Activated naive CD8-positive, alpha-beta T cell treated with anti-CD3 and anti-CD28 coated beads for 36 hours (primary cell): ENCODE measurements at places on chromosomes 12 and 14.

GRCh38 chr14:72916174-72916573 is 10.1 kb upstream of the DCAF4 start:
- DNase-seq = no peak

DNA sequence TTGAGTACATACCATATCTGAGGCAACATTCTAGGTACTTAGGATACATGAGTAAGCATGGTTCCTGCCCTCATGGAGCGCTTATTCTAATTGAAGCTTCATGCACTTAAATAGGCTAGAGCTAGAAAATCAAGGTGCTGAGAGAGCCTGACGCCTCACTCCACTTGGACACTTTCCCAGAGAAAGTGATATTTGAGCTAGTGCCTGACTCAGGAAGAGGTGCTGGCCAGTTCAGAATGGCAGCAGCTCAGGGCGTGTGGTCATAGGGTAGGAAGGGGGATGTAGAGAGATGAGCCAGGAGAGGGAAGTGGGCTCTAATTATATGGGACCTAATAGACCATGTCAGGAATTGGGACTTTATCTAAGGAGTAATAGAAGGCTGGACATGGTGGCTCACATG is 33.3 kb downstream of the TULP3 start:
- no peak for DNase-seq

DNA sequence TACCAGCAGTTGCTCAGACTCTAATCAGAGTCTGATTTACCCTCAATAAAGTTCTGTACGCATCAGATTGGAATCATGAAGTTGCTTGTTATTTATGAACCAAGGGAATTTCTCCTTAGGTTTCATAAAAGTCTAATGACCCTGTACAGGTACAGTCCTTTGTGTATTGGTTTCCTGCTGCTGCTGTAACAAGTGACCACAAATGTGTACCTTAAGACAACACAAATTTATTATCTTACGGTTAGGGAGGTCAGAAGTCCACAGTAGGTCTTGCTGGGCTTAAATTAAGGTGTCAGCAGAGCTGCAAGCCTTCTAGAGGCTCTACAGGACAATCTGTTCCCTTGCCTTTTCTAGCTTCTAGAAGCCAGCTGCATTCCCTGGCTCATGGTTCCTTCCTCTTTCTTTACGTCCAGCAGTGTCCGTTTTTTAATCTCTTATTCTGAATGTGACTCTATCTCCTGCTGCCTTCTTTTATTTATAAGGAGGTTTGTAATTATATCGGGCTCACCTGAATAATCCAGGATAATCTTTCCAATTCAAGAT is 6.7 kb upstream of the DERA start:
- no peak for DNase-seq

- no peak for DNase-seq
Observed at GRCh38 chr12:124098887-124099286, 125.9 kb downstream of the ZNF664 start.

DNA sequence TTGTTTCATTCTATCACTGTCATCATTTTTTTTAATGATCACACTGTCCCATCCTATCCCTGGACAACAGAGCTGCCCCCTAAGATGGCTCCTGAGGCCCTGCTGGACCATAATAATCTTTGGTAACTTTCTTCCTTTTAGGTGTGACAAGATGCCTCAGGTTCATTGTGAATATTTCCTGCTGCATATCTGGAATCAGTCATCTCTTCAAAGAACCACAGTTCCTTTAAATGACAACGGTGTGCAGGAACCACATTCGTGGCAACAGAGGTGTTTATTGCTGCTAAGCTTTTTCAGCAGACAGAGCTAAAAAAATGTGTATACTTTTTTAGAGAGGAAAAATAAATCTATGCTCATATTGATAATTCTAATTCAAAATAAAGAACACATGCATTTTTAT is 312.9 kb downstream of the MED13L start:
- no peak for DNase-seq

DNA sequence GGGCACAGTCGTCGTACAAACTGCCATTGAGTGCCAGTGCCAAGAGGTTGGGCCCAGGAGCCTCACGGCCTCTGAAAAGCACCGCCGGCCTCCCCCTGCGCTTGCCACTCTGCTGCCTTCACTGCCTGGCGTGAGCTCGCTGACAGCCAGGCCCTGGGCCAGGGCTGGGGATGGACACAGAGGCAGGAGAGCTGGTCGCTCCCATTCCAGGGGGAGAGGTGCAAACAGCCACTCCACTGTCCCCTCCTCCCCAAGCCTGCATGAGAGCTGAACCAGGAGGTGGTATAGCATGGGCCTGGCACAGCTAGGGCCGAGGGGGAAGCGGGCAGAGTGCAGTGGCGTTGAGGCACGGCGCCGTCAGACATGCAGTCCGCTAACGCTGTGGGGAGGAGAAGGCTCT is 4.6 kb downstream of the ADSS1 start:
- DNase-seq = no peak
